ENCODE measurements at places on chromosomes 2 and 18. TPM values are rescaled to one million over a fixed set of nuclear protein-coding genes. Genes with fewer than 3 reads are reported as not detected.

DNA sequence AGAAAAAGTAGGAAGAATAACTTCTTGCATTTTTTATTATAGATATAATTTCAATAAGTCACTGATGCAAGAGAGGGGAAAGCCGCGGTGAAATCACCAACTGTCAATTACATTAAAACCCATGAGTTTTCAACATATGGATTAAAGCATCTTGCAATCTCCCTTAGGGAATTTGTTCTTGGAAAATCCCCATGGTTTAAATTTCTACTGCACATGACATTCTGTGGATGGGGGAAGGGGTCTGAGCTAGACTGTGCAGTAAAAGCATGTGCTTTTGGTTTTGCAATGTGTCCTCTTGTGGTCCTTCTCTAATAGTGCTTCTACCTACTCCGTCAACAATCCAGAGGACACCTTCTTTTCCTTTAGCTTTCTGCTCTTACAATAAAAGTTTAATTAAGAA, 894.0 kb downstream of the DCDC2C start:
- H3K27me3 ChIP-seq = no peaks in the 10 kb centered on the region
- DNase-seq = no peak
- no peak overlapping the region for H3K4me3 ChIP-seq
- no peaks in the 10 kb centered on the region for H3K4me1 ChIP-seq
- H3K27ac ChIP-seq = no peak overlapping the region
- H3K36me3 ChIP-seq = no peaks in the 10 kb centered on the region

- DNase-seq = no peak
- no peaks in the 10 kb centered on the region for H3K27me3 ChIP-seq
- no peaks in the 10 kb centered on the region for H3K36me3 ChIP-seq
- H3K27ac ChIP-seq = no peak overlapping the region
- H3K4me1 ChIP-seq = peaks cover 3% of the 10 kb centered on the region
Observed at GRCh38 chr18:64097497-64097896, 51.4 kb downstream of the LINC00305 start.

DNA sequence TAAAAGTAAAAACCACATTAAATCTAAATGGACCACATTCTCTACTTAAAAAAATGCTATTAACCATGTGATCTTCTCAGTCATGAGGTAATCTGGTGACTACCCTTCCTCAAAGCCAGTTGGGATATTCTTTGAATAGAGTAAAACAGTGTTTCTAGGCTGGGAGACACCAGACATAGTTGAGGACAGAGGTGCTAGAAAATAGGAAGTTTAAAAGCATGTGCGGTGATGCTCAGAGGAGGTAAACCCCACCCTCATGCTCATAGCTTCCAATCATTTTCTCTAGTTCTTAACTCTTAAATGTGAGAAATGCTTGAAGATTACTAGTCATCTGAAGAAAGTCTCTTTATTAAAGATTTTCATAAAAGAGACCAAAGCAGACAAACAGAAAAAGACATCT, 30.7 kb upstream of the ELAC1 start:
- peaks cover 80% of the 10 kb centered on the region for H3K36me3 ChIP-seq
- H3K4me1 ChIP-seq = no peaks in the 10 kb centered on the region
- no peaks in the 10 kb centered on the region for H3K27me3 ChIP-seq
- no peak overlapping the region for H3K27ac ChIP-seq
- DNase-seq = no peak
- no peak overlapping the region for H3K4me3 ChIP-seq

- H3K27ac ChIP-seq = no peak overlapping the region
- H3K4me3 ChIP-seq = no peak overlapping the region
- no peaks in the 10 kb centered on the region for H3K4me1 ChIP-seq
- DNase-seq = no peak
Observed at GRCh38 chr18:62954366-62954765, 239.0 kb downstream of the PHLPP1 start.

GRCh38 chr18:9419956-9420631, 55.2 kb upstream of the RALBP1 start:
- no peaks in the 10 kb centered on the region for H3K27me3 ChIP-seq
- H3K27ac ChIP-seq = no peak overlapping the region
- no peak overlapping the region for H3K4me3 ChIP-seq
- no peaks in the 10 kb centered on the region for H3K4me1 ChIP-seq

- no peak overlapping the region for H3K4me3 ChIP-seq
- DNase-seq = no peak
- no peak overlapping the region for H3K27ac ChIP-seq
- H3K27me3 ChIP-seq = no peaks in the 10 kb centered on the region
Observed at GRCh38 chr2:237270520-237270919, 143.4 kb downstream of the COL6A3 start.

GRCh38 chr2:196486146-196486545, 153.4 kb upstream of the CCDC150 start:
- no peaks in the 10 kb centered on the region for H3K27me3 ChIP-seq
- DNase-seq = no peak
- no peaks in the 10 kb centered on the region for H3K4me1 ChIP-seq
- no peak overlapping the region for H3K4me3 ChIP-seq
- no peaks in the 10 kb centered on the region for H3K36me3 ChIP-seq

DNA sequence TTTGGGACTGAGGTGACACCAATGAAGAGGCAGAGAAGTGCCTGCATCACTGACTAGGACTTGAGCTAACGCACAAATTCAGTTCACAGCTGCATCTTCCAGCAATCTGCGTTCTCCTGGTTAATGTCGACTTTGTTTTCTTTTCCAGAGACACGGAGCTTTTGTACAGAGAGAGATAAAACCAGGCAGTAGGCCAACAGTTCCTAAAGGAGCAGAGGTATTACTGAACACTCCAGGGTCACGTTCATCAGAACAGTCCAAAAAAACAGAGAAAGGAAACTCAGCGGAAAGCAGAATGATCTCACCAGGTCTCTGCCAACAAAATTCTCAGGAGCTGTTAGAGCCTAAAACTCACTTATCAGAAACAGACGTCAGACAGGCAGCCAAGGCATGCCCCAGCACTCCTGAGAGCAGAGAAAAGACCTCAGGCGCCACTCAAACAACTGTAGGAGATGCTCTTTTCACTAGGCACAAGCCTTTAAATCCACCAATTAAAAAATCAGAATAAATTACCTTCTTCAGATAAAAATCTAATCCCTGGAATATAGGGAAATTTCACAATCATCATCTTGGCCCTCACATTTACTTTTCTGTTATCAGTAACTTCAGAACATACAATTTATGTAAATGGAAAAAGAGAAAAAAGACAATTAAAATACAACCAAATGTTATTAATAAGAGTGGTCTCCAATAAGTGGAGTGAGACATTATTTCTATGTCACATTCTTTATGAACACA, 95.9 kb upstream of the SPTBN1 start:
- H3K4me1 ChIP-seq = no peaks in the 10 kb centered on the region
- H3K4me3 ChIP-seq = no peak overlapping the region
- no peaks in the 10 kb centered on the region for H3K27me3 ChIP-seq
- no peaks in the 10 kb centered on the region for H3K36me3 ChIP-seq

GRCh38 chr2:207254591-207255464, 89.1 kb upstream of the KLF7 start:
- H3K27me3 ChIP-seq = no peaks in the 10 kb centered on the region
- DNase-seq = no peak
- H3K4me3 ChIP-seq = no peak overlapping the region
- peak overlapping the region; percentile 94 for H3K27ac ChIP-seq

DNA sequence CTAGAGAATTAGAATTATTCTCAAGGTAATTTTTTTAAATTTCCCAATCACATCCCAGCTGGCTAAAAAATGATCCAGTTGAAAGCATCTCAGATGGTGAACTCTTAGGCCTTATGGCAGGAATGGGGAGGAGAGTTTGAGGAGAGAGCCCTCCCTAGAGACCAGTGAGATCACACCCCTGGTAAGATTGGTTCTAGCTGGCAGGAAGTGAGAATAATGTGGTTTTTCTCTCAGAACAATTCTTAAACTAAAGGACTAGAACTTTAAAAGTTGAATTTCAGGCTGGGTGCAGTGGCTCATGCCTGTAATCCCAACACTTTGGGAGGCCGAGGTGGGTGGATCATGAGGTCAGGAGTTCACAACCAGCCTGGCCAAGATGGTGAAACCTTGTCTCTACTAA, 120.2 kb downstream of the MYO3B start:
- no peak overlapping the region for H3K4me3 ChIP-seq
- no peak overlapping the region for H3K27ac ChIP-seq
- DNase-seq = no peak
- no peaks in the 10 kb centered on the region for H3K36me3 ChIP-seq
- H3K27me3 ChIP-seq = no peaks in the 10 kb centered on the region

- no peak for DNase-seq
- peaks cover 8% of the 10 kb centered on the region for H3K27me3 ChIP-seq
- no peak overlapping the region for H3K27ac ChIP-seq
- no peak overlapping the region for H3K4me3 ChIP-seq
- no peaks in the 10 kb centered on the region for H3K4me1 ChIP-seq
Observed at GRCh38 chr18:46588971-46589660, 67.9 kb downstream of the LOXHD1 start.

Gene CAPN14
- total RNA-seq = 0.31 TPM

Gene TTC32
- 10.0 TPM for total RNA-seq

Gene TRAPPC12
- 103 TPM for total RNA-seq

Gene CDH20
- 0.75 TPM for total RNA-seq

Gene TBC1D8
- total RNA-seq = 12.3 TPM

DNA sequence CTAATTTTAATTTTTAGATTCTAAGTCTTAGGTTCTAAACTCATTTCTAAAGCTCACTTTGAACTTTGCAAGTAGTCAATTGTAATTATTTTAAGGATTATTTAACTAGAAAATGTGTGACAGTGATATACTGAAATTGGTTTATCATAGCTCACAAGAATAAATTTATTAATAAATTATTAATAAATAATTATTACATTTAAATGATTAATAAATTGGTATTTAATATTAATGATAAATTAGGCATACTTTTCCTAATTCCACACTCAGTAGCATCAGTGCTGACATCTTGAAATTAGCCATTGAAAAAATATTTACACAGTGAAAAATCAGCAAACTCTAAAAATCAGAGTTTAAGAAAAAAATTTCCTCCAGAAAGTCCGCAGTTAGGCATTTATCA, 433.7 kb downstream of the FIGN start:
- no peaks in the 10 kb centered on the region for H3K27me3 ChIP-seq
- no peak for DNase-seq
- H3K4me3 ChIP-seq = no peak overlapping the region
- H3K36me3 ChIP-seq = no peaks in the 10 kb centered on the region
- no peak overlapping the region for H3K27ac ChIP-seq

DNA sequence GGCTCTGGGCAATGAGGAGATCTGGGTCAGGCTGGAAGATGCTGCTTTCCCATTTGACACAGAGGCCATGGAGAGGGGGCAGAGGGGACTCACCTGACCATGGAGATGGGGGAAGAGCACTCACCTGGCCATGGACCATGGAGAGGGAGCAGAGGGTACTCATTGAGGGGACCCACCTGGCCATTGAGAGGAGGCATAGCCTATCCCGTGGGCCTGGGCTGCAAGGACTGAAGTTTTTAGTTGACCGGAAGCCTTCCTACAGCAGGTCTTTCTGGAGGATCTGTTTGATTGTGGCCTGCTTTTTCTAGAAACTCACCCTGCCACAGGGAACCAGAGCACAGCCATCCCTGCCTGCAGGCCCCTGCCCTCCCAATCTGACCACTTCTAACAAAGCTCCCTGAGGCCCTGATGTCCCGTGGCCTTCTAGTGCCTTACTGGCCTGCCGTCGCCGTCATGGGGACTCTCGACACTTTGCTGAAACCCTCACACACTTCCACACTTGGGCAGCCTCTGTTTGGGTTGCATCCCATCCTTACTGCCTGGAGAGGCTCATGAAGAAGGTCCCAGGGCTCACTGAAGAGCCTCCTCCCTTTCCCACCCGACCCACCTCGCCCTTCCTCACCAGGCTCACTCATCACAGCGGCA, 5.1 kb upstream of the PROM2 start:
- H3K4me1 ChIP-seq = no peaks in the 10 kb centered on the region
- DNase-seq = no peak
- H3K36me3 ChIP-seq = no peaks in the 10 kb centered on the region

DNA sequence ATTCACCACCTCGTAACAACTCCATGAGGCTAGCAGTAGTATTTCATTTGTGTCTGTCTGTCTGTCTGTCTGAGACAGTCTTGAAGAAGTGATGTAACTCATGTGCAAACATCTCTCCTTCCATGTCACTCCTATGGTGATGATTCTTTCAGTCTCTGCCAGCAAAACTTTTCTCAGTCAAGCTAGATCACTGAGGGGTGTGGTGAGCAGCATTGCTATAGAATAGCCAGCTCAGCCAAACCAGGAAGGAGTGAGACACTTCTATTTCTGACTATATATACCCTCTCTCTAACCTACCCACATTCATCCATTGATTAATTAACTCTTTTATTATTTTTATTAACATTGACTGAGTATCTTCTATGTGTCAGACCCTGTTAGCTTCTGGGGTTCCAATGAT, 1095.1 kb upstream of the GYPC start:
- H3K27ac ChIP-seq = no peak overlapping the region
- no peak overlapping the region for H3K4me3 ChIP-seq
- no peaks in the 10 kb centered on the region for H3K36me3 ChIP-seq
- H3K4me1 ChIP-seq = no peaks in the 10 kb centered on the region
- peaks cover 27% of the 10 kb centered on the region for H3K27me3 ChIP-seq

DNA sequence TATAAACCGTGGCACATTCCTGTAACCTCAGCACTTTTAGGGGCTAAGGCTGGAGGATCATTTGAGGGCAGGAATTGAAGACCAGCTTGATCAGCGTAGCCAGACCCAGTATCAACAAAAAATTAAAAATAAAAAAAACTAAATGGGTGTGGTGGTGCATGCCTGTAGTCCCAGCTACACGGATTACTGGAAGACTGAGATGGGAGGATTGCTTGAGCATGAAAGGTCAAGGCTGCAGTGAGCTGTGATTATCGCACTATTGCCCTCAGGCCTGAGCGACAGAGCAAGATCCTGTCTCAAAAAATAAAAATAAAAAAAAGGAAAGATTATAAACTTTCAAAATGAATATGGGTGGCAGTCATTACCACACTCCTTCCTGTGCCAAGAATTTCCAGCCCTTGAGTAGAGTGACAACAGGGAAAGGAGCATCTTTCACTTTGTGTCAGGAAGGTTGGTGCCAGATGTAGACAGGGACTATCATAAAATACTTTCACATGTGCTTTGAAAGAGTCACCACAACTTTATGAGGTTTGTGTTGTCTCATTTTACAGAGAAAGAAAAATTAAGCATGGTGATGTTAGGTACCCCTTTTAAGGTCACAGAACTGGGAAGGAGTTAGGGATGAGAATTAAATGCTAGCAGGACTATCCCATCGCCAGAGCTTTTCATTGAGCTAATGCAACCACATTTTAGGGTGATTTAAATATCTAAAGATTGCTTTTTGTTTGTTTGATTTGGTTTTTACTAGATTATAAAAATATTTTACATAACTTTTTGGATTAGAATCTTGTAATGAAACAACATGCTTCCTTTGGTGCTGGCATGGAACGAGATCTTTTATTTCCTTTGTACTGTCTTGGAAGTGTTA, 1617.4 kb upstream of the ACVR2A start:
- H3K27me3 ChIP-seq = no peaks in the 10 kb centered on the region
- no peak for DNase-seq
- H3K4me1 ChIP-seq = no peaks in the 10 kb centered on the region

Gene KIF1A
- total RNA-seq = 88.9 TPM
